ENCODE measurements at places on chromosomes 7 and 10.
A peak's percentile ranks its signal among the peaks of the same experiment; 100 is the strongest.

GRCh38 chr7:87231258-87231657 is 11.7 kb upstream of the TMEM243 start:
- peak; percentile 53 for DNase-seq

- no peak for DNase-seq
Measured at GRCh38 chr7:85039196-85039923, 147.5 kb downstream of the SEMA3D start.

DNA sequence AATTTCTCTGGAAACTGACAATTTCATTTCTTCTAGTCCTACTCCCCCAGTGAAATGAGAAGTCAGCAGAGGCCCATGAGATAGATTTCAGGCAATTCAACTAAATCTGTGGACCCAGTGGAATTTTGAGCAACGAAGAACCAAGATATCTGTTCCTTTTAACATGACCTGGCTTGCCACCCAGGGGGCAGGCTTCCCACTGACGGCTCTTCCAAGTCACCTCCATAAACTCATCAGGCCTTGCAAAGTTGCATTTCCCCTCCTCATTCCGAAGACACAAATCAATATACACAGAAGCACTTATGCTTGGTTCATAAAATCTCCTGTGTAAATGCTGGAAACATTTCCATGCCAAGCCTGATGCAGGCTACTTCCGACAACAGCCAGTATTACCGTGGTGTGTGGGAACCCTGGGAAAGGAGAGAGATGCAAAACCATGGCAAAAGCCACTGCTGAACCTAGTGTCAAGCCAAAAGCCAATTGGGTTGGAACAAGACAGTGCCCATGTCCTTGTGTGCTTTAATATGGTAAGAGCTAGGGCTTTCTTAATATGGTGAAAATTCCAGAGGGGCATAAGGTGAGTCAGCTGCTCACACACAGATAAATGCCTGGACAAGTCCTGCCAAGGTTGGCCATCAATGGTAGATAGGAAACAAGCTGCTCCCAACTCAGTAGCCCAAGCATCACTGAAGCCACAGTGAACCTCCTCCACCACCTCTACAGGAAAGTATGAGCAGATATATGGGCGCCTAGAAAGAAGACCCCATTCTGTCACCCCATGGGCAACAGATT is 1.6 kb downstream of the FRMD4A start:
- DNase-seq = no peak

DNA sequence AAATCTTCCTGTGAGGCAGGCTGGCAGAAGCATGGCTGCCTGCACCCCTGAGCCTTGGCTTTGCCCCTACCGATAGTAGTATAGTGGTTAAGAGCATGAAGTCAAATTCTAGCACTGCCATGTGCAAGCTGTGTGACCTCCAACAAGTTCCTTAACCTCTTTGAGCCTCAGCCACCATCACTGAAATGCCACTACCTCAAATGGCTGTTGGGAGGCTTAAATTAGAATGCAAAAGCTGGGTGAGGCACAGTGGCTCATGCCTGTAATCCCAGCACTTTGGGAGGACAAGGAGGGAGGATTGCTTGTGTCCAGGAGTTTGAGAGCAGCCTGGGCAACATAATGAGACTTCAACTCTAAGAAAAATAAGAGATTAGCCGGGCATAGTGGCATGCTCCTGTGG is 8.4 kb downstream of the SFRP5 start:
- no peak for DNase-seq

DNA sequence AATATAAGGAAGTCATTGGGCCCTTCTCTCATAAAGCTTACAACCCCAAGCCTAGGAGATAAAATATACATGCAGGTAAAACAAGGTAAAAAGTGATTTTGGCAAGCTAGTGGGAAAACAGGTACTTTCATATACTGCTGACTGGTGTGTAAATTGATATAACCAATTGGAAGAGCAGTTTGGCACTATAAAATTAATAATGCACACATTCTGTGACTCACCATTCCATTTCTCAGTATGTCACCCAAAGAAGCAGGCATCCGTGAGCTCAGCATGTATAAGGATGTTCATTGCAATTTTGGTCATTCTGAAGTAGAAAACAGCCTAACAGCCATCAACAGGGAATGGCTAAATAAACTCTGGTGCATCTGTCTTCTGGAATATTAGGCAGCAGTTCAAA is 2.9 kb downstream of the MACROH2A2 start:
- no peak for DNase-seq

GRCh38 chr10:3071405-3072198 is 4.3 kb downstream of the PFKP start:
- DNase-seq = no peak

- DNase-seq = no peak
Measured at GRCh38 chr7:227926-228325, 35.6 kb downstream of the FAM20C start.

DNA sequence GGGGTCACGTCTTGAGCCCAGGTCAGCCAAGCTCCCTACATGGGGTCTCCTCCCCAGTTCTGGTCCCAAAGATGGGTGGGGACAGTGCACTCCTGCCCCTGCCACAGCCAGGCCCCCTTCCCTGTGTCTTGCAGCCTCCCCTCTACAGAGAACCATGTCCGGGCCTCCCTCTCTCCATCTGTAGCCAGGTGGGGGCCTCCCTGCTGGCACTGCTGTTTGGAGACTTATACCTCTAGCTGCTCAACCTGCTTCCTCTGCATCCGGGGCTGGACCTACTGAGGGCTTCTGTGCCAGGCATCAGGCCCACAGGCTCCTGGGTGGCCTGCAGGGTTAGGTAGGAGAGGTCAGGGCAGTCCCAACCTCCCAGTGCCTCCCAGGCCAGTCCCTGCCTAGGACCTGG is 7.9 kb downstream of the SH2B2 start:
- no peak for DNase-seq

GRCh38 chr7:43395351-43395750 is 187.6 kb upstream of the STK17A start:
- no peak for DNase-seq

DNA sequence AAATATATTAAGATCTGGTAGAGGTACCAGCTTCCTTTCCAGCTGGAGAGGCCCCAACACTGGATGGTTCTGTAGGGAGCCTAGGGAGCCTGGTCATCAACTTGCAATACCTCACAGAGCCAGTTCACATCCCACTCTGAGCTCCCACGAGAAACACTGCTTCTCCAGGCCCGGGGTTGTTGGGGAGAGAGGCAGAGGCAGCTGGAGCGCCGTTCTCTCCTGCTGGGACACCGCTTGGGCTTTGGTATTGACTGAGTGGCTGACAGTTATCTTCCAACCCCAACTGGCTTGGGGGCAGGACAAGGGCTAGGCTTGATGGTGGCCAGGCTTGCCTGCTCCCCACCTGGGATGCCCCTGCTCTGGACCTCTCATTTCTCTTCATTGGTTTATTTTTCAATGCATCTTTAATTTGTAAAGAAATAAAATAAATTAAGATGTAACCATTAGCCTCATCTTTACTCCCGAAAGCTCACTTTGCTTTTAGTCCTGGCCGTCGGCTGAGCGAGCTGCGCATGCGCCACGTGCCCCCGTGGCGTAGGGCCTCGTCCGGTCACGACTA is 10.0 kb upstream of the CHCHD1 start:
- DNase-seq = peak; percentile 4

GRCh38 chr10:129123428-129123827 is 343.6 kb upstream of the MGMT start:
- no peak for DNase-seq

DNA sequence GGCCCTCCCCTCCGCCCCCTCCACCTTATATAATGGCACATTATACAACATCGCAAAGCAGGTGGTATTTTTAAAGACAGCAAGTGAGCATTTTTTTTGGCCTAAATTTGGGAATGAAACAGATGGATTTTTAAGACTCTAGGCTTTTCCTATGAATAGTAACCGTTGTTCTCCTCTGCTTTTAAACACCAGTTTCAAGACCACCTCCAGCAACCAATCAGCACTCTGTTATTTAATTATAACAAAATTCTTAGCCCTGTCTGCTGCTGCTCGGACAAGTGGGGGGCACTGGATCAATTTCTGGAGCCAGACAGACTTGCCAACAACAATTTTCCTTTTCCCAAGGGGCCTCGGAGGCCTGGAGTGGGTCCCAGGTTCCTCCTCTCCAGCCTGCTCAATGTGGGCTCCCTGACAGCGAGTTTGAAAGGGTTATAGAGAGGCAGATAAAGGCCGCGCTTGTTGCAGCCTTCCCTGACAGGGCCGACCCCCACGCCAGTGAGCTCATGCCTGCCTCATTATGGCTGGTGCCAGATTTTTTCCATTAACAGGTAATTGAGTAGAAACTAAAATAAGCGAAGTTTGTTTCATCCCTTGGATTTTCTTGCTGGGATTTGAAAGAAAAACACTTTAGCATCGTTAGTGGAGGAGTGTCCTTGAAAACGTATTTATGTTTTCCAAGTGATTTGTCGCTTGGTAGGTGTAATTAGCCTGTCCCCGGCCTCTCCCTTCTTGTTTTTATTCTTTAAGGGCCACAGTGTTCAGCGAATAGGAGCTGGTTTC is 227.3 kb downstream of the TCF7L2 start:
- no peak for DNase-seq

DNA sequence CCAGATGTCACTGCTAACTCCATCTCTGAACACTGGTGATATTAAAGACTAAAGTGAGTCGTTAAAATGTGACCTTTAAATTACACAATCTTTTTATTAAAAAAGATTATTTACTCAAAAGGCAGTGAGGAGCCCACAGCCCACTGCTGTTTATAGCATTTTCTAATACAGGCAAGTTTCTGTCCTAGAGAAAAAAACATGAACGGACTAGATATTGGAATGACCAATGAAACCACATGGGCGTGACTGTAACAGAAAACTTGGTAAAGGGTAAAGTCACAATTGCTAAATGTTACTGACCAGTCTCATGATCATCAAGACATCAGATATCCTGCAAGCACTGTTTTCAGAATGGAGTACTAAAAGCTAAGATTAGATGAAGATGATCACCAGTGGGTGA is 78.7 kb downstream of the FEZF1 start:
- DNase-seq = no peak

DNA sequence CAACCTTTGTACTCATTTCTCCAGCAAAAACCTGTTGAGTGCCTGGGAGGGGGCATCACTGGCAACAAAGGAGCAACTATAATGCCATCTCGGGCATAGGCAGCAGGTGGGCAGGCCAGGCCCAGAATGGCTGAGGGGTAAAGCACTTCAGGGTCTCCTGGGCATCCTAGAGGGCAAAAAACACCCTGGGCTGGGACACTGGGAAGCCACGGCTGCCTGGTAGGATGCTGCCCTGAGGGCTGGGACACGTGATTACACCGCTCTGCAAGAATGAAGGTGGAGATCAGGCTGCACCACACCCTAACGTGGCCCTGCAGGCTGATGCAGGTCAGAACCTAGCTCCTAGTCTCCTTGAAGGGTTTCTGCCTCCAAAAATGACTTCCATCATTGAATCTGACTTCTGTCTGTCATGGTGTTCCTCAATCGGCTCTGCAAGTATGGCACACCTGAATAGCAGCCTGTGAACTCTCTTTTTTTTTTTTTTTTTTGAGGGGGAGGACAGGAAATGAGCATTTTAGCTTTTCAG is 4.5 kb upstream of the TRAPPC14 start:
- peak; percentile 56 for DNase-seq

DNA sequence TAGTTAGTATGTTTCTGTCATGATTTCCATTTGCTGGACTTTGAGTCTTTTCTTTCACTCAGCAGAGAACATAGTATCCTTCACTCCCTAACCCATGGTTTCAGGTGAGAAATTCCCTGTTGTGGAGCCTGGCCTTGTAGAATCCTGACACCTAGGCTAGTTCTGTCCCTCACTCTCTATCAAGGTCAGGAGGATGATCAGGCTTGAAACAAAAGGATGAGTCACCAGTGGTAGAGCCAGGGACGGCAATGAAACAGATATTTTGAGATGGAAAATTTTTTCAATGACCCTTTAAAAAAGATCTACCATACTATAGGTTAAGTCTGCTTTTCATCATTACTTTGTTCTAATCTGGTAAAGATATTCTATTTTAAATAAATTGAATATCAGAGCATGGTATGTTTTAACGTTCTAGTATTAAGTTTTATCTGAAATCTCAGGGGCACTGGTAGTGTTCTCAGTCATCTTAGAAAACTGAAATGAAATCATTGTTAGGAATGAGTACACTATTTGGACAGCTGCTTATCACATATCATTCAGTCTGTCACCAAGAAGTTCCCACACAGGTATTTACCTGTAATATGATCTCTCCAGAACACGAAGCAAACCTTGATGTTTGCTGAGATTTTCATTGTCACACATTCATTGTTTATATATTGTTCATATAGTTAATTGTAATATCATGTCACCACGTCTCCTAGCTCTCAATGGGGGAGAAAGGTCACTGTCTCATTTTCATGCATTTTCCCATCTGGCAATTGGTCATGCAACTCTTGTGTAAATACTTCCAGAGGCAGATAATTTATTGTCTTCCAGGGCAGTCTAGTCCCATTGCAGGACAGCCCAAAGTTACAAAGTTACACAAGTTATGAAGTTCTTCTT is 299.9 kb upstream of the LRRTM3 start:
- peak; percentile 32 for DNase-seq

DNA sequence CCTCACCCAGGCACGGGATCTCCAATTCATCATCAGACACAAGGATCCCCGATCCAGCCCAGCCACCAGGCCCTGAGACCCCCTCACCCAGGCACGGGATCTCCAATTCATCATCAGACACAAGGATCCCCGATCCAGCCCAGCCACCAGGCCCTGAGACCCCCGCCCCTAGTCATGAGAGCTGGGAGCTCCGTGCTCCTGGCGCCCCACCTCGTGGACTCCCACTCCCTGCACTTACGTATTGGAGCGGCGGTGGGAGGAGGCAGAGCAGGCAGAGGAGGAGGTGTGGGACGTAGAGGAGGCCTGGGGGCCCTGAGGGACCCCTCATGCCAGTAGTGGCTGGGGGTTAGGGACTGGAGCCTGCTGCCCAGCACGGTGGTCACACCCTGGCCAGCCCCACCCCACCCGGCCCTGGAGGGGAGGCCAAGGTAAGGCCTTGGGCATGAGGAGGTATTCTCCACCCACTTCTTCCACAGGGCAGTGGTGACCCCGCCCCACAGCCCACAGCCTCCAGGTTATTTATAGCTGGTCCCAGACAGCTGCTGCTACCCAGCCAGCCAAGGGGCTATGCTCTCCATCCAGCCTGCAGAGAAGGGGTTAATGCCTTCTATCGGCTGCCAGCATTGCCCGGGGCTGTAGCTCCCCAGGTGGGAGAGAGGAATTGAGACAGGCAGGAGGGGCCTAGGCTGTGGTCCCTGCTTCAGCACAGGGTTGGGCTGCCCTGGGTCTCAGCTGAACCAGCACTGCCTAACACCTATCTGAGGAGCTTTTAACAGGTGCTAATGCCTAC is 17.6 kb upstream of the CRHR2 start:
- peak; percentile 84 for DNase-seq

GRCh38 chr7:71243736-71244410 is 111.9 kb downstream of the GALNT17 start:
- no peak for DNase-seq

DNA sequence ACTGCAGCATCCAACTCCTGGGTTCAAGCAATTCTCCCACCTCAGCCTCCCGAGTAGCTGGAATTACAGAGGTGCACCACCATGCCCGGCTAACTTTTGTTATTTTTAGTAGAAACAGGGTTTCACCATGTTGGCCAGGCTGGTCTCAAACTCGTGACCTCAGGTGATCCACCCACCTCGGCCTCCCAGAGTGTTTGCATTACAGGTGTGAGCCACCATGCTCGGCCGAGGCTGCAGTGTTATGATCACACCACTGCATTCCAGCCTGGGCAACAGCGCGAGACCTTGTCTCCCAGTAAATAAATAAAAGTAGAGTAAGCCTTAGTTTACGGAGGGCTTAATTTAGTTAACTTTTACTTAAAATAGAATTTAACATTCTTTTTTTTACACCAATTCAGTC is 23.7 kb upstream of the IGF2BP3 start:
- DNase-seq = no peak

- DNase-seq = no peak
Measured at GRCh38 chr7:116357781-116358670, 141.5 kb upstream of the CAV2 start.

- DNase-seq = peak; percentile 99
Measured at GRCh38 chr7:12771378-12771877, 84.0 kb downstream of the ARL4A start.
